ENCODE measurements at places on chromosomes 11 and 22. TPM values are rescaled to one million over a fixed set of nuclear protein-coding genes. Genes with fewer than 3 reads are reported as not detected.

DGCR6 gene
- total RNA-seq, result not detected

TNNI2 gene
- not detected for total RNA-seq

MAP6 gene
- total RNA-seq, result 0.34 TPM

KRTAP5-7 gene
- total RNA-seq, result not detected

PAFAH1B2 gene
- 73.5 TPM for total RNA-seq

OR52I1 gene
- total RNA-seq, result not detected

MMP1 gene
- total RNA-seq, result 14.6 TPM

DCUN1D5 gene
- total RNA-seq, result 104 TPM

FREY1 gene
- 0.34 TPM for total RNA-seq

LRRC56 gene
- total RNA-seq, result 0.34 TPM

C11orf58 gene
- 170 TPM for total RNA-seq

OR5P2 gene
- total RNA-seq, result not detected

CD3E gene
- total RNA-seq, result not detected

OR4S2 gene
- not detected for total RNA-seq

FEN1 gene
- 47.1 TPM for total RNA-seq

IFITM1 gene
- total RNA-seq, result 82.9 TPM

KCNQ1OT1 gene
- total RNA-seq, result 0.50 TPM

APOBEC3H gene
- 0.30 TPM for total RNA-seq

HSPB2 gene
- total RNA-seq, result not detected

TTLL1 gene
- total RNA-seq, result 10.4 TPM

RCOR2 gene
- total RNA-seq, result 8.6 TPM

SPDYC gene
- total RNA-seq, result not detected

SNX32 gene
- total RNA-seq, result 0.67 TPM

HTR3A gene
- not detected for total RNA-seq

APOA4 gene
- not detected for total RNA-seq

MS4A2 gene
- total RNA-seq, result not detected

ASPHD2 gene
- total RNA-seq, result 1.5 TPM

PLA2G6 gene
- total RNA-seq, result 2.9 TPM

PGR gene
- total RNA-seq, result 0.30 TPM

SLC6A5 gene
- not detected for total RNA-seq

SEPTIN5 gene
- total RNA-seq, result 8.4 TPM

CEP126 gene
- total RNA-seq, result 1.3 TPM

PGA5 gene
- total RNA-seq, result not detected

AQP11 gene
- 0.59 TPM for total RNA-seq

OLFML1 gene
- total RNA-seq, result 2.5 TPM

MS4A4A gene
- not detected for total RNA-seq

COMT gene
- total RNA-seq, result 290 TPM

OR10D3 gene
- total RNA-seq, result not detected

OR6A2 gene
- not detected for total RNA-seq

UBE4A gene
- 33.5 TPM for total RNA-seq

KDM2A gene
- 17.1 TPM for total RNA-seq

OR8D1 gene
- not detected for total RNA-seq

ACR gene
- total RNA-seq, result not detected

HTR3B gene
- not detected for total RNA-seq

SHANK3 gene
- total RNA-seq, result 0.50 TPM

TECTA gene
- total RNA-seq, result under 0.01 TPM

C11orf97 gene
- not detected for total RNA-seq

TMEM191B gene
- not detected for total RNA-seq

GSTT2B gene
- 31.1 TPM for total RNA-seq

MIOX gene
- total RNA-seq, result not detected

KREMEN1 gene
- 5.4 TPM for total RNA-seq

TPBGL gene
- not detected for total RNA-seq

PGA4 gene
- 0.17 TPM for total RNA-seq

OTUB1 gene
- 114 TPM for total RNA-seq

CHRM4 gene
- total RNA-seq, result under 0.01 TPM

All from bronchus fibroblast of lung (primary cell).